ENCODE measurements at places on chromosomes 1 and 21.

- DNase-seq: no peak
Measured at GRCh38 chr1:149963358-149963757, 26.7 kb upstream of the MTMR11 start.

GRCh38 chr1:46592823-46593222 lies 11.2 kb downstream of the MKNK1 start:
- DNase-seq: no peak

DNA sequence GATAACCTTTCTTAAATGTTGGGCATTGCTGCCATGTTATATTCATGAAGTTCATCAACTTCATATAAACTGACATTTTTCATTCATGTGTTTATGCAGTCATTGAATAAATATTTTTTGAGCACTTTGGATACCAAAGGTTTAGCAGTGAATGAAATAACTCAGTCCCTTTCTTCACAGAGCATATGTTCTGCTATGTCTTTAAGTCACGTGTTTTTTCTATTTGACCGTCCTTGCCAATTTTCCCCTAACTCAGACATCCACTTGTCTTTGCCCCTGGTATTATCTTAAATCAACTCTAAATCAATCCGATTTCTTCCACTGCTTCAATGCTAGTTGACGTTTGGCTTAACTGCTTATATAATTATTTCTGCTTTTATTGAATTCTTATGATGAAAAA lies 16.6 kb downstream of the ADARB1 start:
- no peak for DNase-seq

DNA sequence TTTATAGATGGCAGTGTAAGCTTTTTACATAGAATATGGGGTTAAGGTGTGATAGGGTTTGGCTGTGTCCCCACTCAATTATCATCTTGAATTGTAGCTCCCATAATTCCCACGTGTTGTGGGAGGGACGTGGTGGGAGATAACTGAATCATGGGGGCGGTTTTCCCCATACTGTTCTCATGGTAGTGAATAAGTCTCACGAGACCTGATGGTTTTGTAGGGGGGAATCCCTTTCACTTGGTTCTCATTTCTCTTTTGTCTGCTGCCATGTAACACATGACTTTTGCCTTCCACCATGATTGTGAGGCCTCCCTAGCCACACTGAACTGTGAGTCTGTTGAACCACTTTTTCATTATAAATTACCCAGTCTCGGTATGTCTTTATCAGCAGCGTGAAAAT lies 290.3 kb upstream of the B3GALT2 start:
- DNase-seq: no peak

GRCh38 chr1:158830904-158831507 lies at the start of gene MNDA:
Gene MNDA, plus strand, starts transcription at chr1:158831351. Its CDS starts 10,803 bp downstream, at chr1:158842154.
- DNase-seq: no peak

GRCh38 chr21:31395268-31395667 lies 51.2 kb upstream of the TIAM1 start:
- no peak for DNase-seq

GRCh38 chr1:234214129-234214910 lies 158.9 kb upstream of the COA6 start:
- peak; percentile 20 for DNase-seq

GRCh38 chr1:175269151-175269550 lies 76.6 kb upstream of the KIAA0040 start:
- DNase-seq: no peak

- DNase-seq: no peak
Measured at GRCh38 chr1:40851643-40852042, 10.5 kb downstream of the CITED4 start.

DNA sequence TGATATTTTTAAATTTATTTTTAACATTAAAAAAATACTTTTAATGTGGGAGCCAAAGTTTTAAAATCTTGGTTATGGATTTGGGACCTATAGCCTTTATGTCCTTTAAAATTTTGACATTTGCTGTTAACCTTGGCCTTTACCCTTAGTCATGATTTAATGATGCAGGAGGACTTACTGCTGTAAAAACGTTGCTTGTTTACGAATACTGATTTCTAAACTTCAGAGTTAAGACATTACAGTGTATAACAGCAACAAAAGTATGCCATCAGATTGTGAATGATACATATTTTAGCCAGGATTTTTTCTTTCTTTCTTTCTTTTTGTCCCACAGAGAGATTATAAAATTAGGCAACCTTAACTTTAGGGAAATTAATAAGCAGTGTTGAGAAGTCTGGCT lies 8.9 kb downstream of the RBM15 start:
- no peak for DNase-seq

DNA sequence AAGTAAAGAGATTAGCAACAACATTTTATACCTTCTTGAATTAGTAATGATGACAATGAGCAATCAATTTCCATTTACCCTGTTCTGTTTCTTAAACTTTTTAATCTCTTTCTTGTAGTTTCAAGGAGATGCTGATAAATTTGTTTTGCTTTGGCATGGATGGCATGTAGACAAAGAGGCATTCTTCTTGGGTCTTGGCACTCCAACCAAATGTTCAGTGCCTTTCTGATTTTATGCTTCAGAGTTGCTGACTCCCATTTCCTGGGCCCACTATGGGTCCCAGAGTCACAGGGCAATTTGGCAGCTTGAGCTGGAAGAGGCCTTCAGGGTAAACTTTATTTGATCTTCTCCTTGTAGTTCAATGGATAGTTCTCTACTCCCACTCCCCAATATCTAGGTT lies 42.1 kb upstream of the OSBPL9 start:
- no peak for DNase-seq

GRCh38 chr1:119933397-119933796 lies 37.1 kb upstream of the ADAM30 start:
- DNase-seq: no peak

- no peak for DNase-seq
Measured at GRCh38 chr1:31580513-31580870, 4.2 kb downstream of the TINAGL1 start.

- DNase-seq: no peak
Measured at GRCh38 chr1:219476116-219476515, 136.8 kb downstream of the ZC3H11B start.

DNA sequence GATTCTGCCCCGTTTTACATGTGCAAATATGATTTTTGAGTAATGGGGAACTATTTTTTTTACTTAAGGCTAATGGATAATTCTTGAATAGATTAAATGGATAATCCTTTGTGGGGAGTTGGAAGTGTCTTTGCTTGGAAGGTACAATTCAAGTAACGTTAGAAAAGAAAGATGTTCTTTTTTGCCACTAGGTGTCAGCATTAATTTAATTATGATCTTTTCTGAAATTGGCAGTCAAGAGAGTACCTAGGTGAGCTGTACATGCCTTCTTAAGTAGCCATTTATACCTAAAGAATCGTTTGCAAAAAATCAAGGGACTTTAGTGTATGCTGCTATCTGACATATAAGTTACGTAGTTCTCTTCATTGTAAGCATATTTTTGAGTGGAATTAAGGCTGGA lies 2.2 kb downstream of the FBXO28 start:
- DNase-seq: no peak

DNA sequence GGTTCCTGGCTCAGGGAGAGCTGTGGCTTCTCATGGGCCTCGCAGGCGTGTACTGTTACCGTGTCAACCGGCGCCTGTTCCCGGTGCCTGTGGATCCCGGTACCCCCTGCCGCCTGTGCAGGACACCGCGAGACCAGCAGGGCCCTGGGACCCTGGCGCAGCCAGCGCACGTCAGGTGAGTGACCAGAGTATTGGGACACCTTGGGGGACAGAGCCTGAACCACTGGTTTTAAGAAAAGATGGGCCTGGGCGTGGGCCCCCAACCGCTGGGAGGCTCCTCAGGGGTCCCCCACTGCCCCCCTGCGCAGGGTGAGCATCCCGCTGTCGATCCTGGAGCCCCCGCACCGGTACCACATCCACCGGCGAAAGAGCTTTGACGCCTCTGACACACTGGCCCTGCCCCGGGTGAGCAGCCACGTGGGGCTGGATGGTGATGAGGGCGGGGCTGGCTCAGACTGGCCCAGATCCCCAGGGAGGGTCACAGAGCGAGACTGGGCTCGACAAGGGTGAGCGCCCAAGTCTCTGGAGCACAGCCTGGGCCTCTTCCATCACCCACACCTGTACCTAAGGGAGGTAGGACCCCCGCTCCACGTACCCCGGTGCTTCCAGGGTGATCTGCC lies 10.5 kb downstream of the MIIP start:
- no peak for DNase-seq
